ENCODE measurements at places on chromosomes 1 and 21.
A peak's percentile ranks its signal among the peaks of the same experiment; 100 is the strongest.

GRCh38 chr1:178011465-178011828 lies 41.6 kb upstream of the SEC16B start:
- no peak for DNase-seq

- DNase-seq = no peak
Observed at GRCh38 chr1:175408986-175409385, 216.4 kb upstream of the KIAA0040 start.

GRCh38 chr1:152014943-152015342 lies 21.3 kb upstream of the S100A10 start:
- no peak for DNase-seq

GRCh38 chr1:225770561-225771248 lies 6.9 kb upstream of the SRP9 start:
- no peak for DNase-seq

DNA sequence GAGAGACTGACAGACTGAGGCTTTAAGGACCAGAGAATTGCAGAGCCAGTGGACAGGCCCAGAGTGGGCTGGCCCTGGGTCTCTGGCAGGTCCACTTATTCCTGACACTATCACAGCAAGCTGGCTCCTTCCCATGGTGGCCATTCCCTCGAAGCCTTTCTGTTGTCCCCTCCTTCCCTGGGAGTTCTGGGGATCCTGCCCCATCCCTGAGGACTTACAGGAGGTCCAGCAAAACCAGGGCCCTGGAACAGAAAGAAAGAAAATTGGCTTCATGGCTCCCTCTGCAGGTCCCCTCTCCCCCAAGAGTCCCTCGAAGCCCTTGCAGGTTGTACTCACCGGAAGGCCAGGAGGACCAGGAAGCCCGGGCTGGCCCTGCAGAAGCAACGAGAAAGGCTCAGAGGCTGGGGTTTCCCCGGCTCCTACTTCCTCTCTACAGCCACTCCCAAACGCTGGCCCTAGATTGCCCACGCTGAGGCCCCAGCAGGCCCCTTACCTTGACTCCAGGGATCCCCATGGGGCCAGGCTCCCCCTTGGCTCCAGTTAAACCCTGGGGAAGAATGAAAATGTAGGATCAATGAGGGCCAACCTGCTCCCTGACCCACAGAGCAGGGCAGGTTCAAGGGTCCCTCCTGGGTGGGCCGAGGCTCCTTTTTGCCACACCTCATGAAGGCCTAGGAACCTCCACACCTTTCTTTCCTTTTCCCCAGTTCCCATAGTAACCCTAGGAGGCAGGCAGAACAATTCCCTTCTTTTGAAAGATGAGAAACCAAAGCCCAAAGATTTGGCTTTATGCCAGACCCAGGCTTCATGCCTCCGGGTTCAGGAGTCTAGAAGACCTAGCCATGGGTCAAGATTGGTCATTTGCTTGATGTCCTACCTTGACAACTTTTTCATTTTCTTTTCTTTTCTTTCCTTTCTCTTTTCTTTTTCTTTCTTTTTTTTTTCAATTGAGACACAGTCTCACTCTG lies 4.6 kb downstream of the COL9A2 start:
- DNase-seq = no peak

DNA sequence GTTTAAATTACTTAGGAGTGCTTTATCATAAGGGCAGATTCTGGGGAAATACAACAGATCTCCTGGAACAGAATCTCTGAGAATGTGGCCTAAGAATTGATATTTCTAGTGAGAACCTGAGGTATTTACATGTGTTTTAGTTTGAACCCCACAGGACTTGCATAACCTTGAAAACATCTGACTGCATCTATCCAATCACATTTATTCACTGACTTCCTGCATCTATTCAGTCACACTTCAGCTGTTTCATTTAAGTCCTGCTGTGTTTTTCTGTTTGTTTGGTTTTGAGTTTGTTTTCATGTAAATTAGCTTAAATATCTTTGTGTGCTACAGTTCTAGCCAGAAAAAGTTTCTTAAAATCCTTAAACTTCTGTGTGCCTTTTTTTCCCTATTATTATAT lies 1260.7 kb downstream of the PLA2G4A start:
- no peak for DNase-seq

- DNase-seq = no peak
Observed at GRCh38 chr1:224786533-224787250, 142.8 kb upstream of the DNAH14 start.

- no peak for DNase-seq
Observed at GRCh38 chr1:53562981-53563379, 103.8 kb downstream of the DMRTB1 start.

- no peak for DNase-seq
Observed at GRCh38 chr1:212721388-212722247, 22.0 kb upstream of the BATF3 start.

DNA sequence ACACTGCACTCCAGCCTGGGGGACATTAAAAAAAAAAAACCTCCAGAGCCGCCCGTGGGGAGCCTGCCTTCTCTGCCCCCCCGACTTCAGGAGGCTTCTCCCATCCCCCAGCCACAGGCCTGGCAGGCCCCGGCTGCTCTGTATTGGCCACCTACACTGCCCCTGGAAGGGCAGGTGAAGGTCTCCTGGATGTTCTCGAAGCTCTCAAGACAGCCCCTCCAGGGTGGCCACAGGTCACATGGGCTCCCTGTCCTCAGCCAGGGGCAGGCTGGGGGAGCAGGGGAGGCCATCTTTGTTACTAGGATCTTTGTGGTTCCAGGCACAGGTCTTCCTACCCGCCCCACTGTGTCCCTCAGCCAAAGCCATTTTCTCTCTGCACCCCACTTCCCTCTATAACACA lies 32.8 kb downstream of the PADI6 start:
- DNase-seq = no peak

DNA sequence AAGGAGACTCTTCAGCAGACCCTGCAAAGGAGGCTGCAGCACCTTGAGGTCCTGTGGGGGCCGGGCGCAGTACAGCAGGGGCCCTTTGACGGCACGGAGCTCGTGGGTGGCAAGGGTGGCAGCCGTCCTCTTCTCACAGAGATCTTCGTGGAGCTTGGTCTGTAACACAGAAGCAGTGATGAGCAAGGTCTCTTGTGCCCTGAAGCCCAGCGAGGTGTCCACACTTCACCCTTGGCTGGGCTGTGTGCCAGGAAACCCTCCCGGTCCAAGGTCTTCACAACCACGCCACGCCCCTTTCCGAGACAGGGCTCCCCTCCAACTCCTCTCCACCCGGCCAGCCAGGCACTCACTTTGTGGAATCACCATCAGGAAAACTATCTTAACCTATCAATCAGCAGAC lies 11.3 kb downstream of the LRRC47 start:
- DNase-seq = no peak

DNA sequence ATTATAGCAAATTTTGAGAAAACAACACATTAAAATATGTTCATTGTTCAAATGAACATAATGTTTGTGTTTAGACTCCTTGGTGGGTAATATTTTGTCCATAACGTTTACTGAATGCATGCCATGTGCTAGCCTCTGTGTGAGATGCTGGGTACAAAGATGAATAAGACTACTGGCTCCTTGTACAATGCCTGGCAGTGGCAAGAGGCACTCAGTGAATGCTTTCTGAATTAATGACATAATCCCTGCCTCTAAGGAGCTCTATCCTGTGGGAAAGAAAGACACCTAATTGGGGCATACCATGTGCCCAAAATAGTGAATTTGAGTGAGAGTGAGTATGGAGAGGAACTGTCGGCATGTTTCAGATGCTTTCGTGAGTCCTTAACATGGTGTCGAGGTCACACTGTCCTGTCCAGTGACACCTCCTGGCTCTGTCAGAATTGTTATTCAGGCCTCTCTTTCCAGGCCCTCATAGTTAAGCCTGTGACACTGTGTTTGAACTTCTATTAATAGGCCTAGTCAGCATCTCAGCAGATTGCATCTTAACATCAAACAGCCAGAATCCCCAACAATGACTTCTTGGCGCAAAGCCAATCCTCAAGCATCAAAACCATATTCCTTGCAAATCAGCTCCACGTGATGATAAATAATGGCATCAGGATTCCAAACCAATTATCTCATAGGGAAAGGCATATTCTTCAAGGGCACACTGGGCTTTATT lies 32.8 kb upstream of the S1PR1 start:
- no peak for DNase-seq

DNA sequence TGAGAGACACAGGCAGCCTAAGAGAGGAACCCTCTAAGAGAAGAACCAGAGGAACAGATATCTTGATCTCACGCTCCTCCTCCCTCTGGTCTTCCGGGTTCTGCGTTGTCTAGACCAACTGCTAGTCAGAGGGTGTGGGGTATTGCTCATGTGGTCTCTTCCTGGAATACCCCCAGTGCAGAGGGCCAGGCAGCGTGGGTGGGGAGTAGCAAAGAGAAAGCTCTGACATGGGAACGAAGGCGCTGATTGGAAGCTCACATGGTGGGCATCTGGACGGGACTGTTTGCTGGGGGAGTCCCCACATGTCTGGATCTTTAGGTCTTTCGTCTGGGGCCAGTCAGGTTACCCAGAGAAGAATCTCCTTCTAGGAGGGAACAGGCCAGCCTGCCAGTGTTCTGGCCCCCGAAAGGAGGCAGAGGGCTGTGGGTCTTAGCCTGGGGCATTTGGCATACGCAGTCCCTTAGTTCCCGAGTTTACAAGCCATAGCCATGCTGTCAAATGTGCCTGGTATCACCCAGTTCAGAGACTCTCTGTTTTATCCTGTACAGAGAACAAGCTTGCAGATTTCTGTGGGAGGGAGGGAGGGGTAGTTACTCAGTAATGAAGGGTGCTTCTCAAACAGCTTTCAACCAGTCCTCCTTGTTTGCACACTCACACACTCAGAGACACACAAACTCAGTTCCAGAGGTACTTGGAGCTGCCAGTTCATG lies 18.3 kb upstream of the IL6R start:
- no peak for DNase-seq

- no peak for DNase-seq
Observed at GRCh38 chr1:184843732-184844495, 89.3 kb upstream of the EDEM3 start.

GRCh38 chr1:9291914-9292360 lies 757 bp upstream of the SPSB1 start:
- no peak for DNase-seq

GRCh38 chr1:91798241-91798648 lies 87.7 kb downstream of the TGFBR3 start:
- no peak for DNase-seq

DNA sequence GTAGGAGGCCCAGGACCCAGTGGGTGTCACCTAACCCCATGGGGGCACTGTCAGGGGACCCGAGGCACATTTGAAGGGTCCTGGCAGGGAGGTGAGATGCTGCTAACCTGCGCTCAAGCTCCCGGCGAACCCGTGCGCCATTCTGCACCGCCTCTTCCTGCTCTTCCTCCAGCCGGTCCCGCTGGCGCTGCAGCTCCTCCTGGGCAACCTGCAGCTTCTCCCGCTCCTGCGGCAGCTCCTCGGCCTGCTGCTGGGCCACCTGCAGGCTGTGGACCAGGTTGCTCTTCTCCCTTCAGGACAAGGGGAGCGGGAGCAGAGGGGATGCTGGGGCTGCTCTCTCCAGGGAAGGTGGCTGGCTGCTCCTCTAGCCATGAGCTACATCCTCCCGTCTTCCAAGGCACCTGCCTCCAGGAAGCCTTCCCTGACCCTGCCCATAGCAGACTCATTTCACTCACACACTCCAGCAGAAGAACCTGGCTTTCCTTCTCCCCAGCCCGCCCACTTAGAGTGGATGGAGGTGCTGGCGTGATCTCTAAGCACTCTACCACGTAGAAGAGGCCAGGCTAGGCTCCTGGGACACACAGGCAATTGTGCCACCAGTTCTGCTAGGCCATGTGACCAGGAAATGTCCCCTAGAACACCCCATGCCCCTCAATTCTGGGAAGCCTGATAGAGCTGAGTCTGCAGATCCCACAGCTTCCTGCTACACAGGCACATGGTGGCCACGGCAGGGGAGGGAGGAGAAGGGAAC lies 15.2 kb upstream of the NBPF1 start:
- no peak for DNase-seq

- DNase-seq = no peak
Observed at GRCh38 chr1:39214998-39215873, 10.7 kb downstream of the MACF1 start.

GRCh38 chr1:159699246-159699645 lies 15.1 kb downstream of the CRP start:
- no peak for DNase-seq

- no peak for DNase-seq
Observed at GRCh38 chr1:181208083-181208482, 119.6 kb downstream of the IER5 start.

GRCh38 chr1:201933840-201934430 lies 12.4 kb downstream of the LMOD1 start:
- DNase-seq = no peak

GRCh38 chr1:220544901-220545303 lies 17.0 kb downstream of the MARK1 start:
- no peak for DNase-seq

DNA sequence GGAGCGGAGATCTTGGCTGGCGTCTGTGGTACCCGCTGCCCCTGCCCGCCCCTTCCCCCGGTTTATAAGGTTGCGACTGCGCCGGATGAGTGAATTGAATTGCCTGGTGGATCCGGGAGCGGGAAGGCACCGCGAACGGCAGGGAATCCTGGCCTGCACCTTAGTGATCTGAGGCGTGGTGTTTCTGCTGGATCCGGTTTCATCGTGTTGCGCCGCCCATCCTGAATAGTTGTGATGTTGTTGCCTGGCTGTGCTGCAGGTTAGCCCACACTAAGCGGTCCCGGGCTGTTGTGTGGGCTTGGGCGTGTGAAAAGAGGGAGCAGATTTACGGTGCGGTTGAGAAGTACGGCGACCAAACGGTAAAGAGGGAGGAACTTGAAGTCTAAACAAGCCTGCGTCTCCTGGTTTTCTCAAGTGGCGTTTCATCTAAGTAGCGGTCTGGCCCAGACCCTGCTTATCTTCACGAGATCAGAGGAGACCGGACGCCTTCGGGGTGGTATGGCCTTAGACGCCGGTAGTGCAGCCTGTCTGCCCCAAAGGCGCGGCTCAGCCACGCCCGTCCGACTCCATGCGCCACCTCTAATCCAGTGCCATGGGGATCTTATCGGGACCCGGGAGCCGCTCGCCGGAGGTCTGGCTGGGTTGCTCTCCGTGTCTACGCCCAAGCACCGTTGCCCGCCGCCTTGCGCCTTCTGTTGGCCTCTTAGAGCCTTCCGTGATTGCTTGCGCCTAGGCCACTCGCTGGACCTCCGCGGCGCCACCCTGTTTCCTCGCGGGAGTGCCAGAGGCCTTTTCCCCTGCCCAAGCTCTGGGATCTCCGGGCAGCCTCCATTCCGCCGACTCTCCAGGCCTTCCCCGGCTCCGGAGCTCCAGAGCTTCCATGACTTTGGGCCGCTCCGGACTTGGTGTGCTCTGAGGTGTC lies 87.5 kb upstream of the RHOU start:
- peak; percentile 41 for DNase-seq

DNA sequence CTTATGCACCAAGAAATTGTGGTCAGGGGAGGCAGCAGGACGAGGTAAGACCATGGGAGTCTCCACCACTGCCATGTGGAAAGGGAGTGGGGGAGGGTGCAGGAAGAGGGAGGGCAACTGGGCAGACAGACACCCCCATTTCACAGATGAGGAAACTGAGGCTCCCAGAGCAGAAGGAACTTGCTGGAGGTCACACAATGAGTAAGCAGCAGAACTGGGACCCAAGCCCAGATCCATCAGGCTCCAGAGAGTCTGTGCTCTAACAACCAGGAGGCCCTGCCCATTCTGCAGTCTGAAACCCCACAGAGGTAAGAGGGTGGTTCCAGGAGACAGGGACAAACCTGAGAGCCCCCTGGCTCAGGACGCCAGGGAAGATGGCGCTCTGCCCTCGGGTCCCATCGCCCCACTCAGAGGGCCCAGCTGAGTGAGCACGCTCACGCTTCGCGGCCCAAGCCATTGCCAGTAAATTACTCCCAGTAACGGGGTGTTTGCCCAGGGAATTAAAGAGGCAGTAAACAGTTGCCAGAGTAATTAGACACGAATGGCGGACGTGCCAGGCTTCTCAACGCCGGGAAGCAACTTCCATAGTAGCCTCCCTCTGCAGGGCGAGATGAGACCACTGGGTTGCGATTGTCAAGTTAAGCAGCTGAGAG lies 59.2 kb downstream of the MATN1 start:
- DNase-seq = no peak
